ENCODE measurements at places on chromosomes 6 and 20. TPM values are rescaled to one million over a fixed set of nuclear protein-coding genes. Genes with fewer than 3 reads are reported as not detected.

MUCL3 gene
- not detected for total RNA-seq

SLC26A8 gene
- not detected for total RNA-seq

NFATC2 gene
- 10.1 TPM for total RNA-seq

NOTCH4 gene
- 4.7 TPM for total RNA-seq

SLC22A7 gene
- total RNA-seq: not detected

LSM14B gene
- total RNA-seq: 84.3 TPM

SYCP2 gene
- 1.4 TPM for total RNA-seq

CAGE1 gene
- total RNA-seq: not detected

LIN28B gene
- 38.8 TPM for total RNA-seq

TSBP1 gene
- total RNA-seq: not detected

OOEP gene
- total RNA-seq: not detected

ZSCAN26 gene
- total RNA-seq: 25.9 TPM

TAAR6 gene
- not detected for total RNA-seq

RAD21L1 gene
- not detected for total RNA-seq
